Sigmoid colon (tissue), 7 donors: ENCODE measurements at places on chromosomes 12 and 14. TPM values are rescaled to one million over a fixed set of nuclear protein-coding genes. Genes with fewer than 3 reads are reported as not detected.

DNA sequence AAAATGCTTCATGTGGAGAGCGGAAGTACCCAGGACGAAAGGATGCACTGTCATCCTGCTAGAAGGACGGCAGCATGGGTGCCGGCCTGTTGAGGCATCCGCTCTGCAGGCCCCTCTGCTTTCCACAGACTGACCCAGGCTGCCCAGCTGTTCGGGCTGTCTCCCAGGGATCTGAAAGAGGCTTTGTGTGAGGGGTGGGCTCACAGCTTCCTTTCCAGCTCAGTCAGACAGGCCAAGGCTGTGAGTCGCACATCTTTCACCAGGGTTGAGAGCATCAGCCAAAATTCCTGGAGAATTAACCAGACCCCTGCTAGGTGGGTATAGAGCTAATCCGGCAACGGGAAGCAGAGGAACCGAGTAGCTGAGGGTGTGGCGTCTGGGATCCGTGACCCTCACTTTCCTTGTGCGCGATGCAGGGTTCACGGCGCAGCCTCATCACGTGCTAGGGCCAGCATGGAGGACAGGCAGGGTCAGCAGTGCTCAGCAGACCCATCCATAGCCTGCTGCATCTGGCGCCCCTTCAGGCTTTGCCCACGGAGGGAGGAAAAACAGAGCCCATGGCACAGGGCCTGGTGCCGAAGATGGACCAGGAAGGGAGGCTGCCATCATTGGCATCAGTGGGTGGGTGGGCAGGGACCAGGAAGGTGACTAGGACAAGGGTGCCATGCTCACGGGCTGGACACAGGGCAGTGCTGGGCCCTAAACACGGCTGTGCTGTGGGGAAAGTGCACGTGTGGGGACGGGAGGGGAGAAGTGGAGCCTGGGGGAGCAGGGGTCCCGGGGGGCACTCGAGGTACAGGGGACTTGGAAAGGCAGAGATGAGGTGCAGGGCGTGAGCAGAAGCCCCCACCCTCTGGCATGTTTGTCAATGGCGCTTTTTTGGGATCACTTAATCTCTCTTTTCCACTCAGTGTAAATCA is 9.2 kb upstream of the SIVA1 start:
- no peak overlapping the region for H3K4me3 ChIP-seq
- peaks cover 9% of the 10 kb centered on the region for H3K4me1 ChIP-seq
- no peak for DNase-seq
- no peaks in the 10 kb centered on the region for H3K27me3 ChIP-seq
- H3K27ac ChIP-seq = no peak overlapping the region

DNA sequence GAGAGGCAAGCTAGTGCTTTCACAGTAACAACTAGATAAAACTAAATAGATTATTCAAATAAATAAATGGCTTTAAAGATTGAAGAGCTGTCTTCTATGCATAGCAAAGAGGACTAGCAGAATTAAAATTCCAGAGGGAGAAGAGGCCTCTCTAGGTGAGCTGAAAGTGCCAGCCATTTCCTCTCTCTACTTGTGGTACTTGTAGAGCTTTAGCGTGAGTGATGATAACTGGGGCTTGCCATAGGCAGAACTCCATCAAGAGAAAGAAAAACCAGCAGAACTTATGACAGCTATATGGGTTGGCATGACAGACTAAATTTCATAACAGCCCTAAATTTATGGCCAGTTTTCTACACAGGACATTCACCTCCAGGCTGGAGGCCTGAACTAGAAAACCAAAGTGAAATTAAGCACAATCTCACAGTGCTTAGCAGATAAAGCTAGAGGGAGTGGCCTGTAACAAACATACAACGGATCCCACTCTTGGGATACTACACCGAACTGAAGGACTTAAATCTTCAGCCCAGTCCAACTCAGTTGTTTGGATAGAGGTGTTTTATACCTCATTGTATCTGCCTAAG is 11.0 kb downstream of the SPTLC2 start:
- H3K27me3 ChIP-seq = no peaks in the 10 kb centered on the region
- H3K36me3 ChIP-seq = no peaks in the 10 kb centered on the region
- no peaks in the 10 kb centered on the region for H3K4me1 ChIP-seq
- H3K27ac ChIP-seq = no peak overlapping the region

DNA sequence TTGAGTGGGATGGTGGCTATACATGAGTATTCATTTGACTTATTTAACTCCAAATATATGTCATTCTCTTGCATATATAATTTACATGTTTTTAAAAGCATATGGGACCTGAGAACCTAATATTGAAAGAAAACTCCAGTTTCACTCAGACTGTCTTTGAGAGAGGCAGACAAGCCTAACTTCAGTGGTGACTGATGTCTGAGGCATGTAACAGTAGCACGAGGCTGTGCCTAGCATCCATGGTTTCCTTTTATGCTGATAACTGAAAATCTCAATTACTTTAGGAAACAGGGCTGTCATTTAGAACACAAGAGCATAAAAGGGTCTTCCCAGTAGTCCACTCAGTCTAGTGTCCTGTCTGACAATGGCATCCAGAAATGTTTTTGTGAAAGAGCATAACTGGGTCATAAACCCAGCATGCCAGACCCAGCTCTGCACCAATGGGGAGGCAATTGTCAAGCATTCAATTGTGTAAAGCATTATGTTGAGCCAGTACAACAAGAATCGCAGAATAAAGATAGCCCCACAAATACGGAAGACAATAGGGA is 24.3 kb downstream of the MAPK1IP1L start:
- peaks cover 31% of the 10 kb centered on the region for H3K4me1 ChIP-seq
- no peak overlapping the region for H3K27ac ChIP-seq
- H3K4me3 ChIP-seq = no peak overlapping the region
- H3K36me3 ChIP-seq = no peaks in the 10 kb centered on the region
- DNase-seq = no peak

The BATF gene
- 5.3 TPM for polyA plus RNA-seq

The DTX1 gene
- polyA plus RNA-seq = 1.2 TPM

The PTGES3 gene
- 209 TPM for polyA plus RNA-seq

The IL26 gene
- 0.22 TPM for polyA plus RNA-seq
